Omental fat pad (tissue), 4 donors: ENCODE measurements at places on chromosomes 2 and 18.

DNA sequence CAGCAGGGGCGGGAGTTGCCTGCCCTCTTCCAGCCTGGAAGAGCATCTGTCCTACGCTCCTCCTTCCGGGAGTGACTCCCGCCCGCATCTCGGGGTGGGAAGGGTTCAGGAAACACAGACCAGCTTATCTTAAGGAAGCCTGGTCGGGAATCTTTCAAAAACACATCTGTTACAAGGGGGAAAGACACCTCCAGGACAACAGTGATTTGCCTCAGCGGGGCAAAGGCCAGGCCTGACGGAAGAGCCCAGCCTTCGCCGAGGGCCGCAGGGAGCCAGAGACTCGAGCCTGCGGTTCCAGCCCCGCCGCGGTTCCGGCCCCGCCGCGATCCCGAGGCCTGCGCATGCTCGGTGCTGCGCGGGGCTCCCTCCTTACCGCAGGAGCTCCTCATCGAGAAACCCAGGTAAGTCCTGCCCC lies 38.1 kb upstream of the TGIF1 start:
- no peak for DNase-seq

DNA sequence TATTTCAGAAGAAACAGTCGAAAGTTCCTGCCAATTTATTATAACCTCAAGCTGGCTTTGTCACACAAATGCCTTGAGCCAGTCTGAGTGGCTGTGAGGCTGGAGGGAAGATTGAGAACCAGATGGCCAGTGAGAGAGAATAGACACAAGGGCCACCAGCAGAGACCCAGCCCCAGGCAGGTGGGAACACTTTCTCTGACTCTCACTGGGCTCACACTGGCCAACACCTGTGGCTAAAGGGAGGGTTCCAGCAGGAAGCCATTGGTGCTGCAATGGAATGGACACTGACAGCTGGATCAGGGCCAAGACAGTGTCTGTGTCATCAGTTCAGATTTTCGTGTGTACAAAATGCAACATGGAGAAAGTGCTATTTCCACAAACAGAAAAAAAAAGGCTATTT lies 29.9 kb downstream of the LOXHD1 start:
- no peak for DNase-seq

GRCh38 chr2:110741491-110741980 lies 9.2 kb downstream of the ACOXL start:
- no peak for DNase-seq

DNA sequence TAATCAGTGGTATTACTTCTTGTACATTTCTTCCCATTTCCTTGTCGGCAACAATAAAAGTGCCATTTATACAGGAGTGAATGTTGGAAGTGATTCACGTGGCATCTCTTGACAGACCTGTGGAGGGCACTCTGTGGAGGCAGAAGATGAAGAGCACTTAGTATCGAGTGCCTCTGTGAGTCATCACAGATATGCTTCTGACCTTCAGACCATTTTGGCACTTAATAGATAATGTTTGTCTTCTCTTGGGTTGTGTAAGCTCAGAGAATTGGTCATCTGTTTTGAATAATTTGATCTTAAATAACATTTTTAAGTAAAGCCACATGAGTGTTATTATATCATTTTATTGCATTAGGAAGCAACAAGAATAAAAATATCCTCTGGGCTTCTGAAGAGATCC lies 305.5 kb downstream of the PTPRM start:
- no peak for DNase-seq

GRCh38 chr18:43277164-43277600 lies at the start of gene SYT4:
Gene SYT4 (minus strand): TSS chr18:43277490. CDS start chr18:43277281, 209 bp downstream.
- DNase-seq = no peak

- no peak for DNase-seq
These were observed 8.1 kb downstream of the TEX44 start for GRCh38 chr2:231600619-231601355.

DNA sequence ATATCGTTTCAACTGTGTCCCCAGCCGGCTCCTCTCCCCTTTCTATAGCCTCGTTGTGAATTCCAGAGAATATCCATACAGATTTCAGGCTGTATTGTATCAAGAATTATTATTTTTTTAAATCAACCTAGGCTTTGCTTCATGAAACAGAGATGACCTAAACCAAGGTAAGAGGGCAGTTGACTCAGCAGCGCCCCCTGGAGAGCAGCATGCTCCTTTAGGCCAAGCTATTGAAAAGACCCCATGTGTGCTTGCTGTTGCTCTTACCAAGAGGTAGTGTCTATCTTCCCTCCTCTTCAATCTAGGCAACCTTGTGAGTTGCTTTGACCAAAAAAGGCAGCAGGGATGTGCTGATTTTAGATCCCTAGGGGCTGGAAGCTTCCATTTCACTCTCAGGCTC lies 426.7 kb upstream of the SMIM21 start:
- no peak for DNase-seq
